Left forelimb (tissue), 1 donor: ENCODE measurements at places on chromosomes 6 and 20.

DNA sequence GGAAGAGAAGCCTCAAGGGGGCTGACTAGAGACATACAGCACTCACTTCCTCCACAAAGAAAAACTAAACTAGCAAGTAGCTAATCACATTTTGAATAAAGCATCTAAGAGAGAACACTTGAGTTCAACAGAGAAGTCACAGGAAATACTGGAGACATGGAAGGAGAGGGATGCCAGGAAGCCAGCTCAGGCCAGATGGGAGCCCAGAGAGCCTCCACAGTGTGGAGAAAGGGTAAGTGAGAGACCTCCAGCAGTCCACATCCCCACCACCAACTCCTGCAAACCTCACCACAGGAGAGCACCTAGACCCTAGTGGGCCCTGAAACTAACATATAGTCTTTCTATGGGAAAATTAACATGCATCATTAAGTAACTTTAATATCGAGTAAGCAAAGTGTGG lies 79.2 kb downstream of the EPM2A start:
- DNase-seq = no peak

DNA sequence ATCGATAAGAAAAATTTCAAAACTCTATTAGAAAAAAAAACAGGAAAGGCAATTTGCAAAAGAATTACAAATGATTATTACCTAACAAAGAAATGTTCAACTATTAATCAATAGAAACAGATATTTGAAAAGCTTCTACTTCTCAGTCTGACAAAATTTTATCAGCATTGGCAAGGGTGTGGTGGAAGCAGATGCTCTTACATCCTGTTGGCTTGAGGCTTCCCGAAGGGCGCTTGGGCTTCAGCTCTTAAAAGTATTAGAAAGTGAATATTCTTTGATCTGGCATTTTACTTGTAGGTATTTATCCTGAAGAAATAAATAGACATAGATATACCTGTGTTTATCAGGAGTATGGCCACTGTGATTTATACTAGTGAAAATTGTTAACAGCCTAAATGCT lies 38.7 kb downstream of the SLC35D3 start:
- DNase-seq = no peak

DNA sequence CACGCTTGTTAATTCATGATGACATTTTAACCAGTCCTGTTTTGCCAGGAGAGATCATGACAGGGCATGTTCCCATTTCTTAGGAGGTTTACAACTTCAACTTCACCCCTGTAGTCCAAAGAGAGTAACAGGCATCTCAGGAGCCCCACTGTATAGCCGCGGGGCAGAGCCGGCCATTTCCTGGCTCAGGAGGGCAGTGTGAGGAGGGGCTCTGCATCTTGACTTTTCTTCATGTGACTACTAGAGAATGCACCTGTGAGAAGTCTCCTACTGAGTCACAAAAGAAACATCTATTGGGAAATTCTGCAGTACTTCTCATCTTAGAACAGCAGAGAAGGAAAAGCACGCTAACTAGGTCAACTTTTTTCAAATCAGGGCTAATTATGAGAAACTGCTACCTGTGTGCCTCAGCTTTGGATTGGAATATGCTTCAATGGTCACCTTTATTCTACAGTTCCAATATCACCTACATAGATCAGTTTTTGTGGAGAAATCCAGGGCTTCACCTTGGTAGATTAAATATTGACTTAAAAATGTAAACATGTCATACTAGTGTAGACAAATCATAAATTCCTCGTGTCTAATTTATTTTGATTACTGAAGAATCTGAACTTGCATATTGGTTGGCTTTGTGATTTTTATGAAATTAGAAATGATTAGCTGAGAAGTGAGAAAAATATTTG lies 28.6 kb upstream of the SIM1 start:
- DNase-seq = no peak

GRCh38 chr6:159983641-159984080 lies 14.8 kb downstream of the IGF2R start:
- no peak for DNase-seq

DNA sequence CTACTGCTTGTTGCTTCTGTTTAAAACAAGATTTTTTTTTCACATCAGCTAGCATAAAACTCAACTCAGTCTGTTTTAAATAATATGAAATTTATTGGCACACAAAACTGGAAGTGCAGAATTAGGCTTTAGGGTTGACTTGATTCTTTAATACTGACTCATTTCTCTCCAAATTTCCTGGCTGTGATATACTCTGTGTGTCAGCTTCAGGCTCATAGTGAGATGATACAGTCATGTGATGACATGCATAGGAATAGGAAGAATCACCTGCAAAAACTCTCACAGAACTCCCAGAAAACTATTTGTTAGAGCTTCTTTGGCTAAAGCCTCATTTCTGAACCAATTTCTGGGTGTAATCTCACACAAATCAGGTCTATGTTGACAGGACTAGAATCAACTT lies 1068.0 kb upstream of the EPHA7 start:
- no peak for DNase-seq

GRCh38 chr6:36196880-36197548 lies 470 bp downstream of the BRPF3 start:
- DNase-seq = peak; percentile 100

DNA sequence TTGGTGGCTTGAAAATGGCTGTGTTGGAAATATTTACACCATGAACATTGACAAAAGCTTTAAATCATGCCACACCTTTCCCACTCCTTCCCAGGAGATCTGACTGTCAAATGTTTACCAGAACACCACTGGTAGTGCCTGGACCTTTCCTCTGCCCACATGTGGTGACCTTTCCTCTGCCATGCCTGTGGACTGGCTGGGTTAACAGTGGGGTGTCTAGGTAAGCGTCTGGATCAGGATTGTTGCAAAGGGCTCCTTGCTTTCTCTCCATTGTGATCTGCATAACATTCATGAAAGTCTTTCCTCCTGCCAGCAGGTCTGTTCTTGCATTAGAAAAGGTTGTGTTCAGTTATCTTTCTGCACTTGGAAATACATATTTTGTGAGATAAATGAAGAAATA lies 572.7 kb downstream of the DHX35 start:
- no peak for DNase-seq

GRCh38 chr6:39223061-39223460 lies 6.2 kb downstream of the KCNK5 start:
- no peak for DNase-seq
